ENCODE measurements at places on chromosomes 11 and 22. TPM values are rescaled to one million over a fixed set of nuclear protein-coding genes. Genes with fewer than 3 reads are reported as not detected.
A peak's percentile ranks its signal among the peaks of the same experiment; 100 is the strongest.

- DNase-seq: no peak
These were observed 219.9 kb upstream of the GRIA4 start for GRCh38 chr11:105389952-105390351.

The ARHGAP20 gene
- 5.7 TPM for polyA plus RNA-seq

The DDB1 gene
- polyA plus RNA-seq: 230 TPM

- DNase-seq: no peak
These were observed 733.4 kb downstream of the JRKL start for GRCh38 chr11:97123237-97123636.

DNA sequence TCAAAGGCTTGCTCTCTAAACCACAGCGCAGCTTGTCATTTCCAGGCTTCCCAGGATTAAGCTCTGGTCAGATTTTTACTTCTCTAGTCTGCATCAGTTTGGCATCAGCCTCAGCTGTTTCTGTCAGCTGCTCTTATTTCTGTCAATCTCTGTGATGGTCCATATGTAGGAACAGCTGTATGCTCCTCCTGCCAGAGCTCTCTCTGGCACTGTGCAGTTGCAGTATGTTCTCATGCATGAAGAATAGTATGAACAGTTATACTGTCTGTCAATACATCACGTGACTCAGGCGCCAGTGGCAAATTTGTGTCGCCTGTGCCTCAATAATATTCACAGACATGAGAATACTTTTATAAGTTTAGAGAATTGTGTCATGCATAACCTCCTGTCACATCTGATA is 6.7 kb downstream of the OR6M1 start:
- no peak for DNase-seq

- DNase-seq: no peak
These were observed 6.3 kb downstream of the SSH3 start for GRCh38 chr11:67309661-67310061.

DNA sequence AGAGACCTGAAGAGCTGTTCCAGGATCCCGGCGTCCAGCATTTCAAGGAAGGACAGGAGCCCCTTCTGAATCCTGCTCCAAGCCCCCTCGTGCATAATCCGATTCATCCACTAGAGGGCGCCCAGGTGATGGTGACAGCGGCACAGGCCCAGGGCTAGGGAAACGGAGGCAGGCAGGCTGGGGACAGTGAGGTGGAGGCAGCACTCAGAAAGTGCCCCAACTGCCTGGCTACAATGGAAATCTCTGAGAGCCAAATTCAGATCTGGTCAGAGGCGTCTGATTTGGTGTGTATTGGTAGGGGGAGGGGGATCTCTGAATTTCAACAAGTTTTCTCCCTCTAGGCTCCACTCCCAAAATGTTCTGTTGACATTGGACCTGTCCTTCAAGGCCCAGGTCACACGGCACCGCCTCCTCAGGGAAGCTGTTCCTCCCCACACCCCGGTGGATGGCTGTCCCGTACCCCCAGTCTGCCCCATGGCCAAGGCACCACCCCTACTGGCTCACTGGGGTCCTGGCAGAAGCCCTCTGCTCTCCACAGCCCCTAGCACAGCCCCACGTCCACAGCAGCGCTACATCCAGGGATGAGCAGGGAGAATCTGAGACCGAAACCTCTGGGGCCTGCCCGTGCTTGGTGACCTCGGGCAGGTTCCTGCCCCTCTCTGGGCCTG is 142.9 kb downstream of the CRYBB2 start:
- peak; percentile 48 for DNase-seq

The SLC17A6 gene
- polyA plus RNA-seq: not detected

DNA sequence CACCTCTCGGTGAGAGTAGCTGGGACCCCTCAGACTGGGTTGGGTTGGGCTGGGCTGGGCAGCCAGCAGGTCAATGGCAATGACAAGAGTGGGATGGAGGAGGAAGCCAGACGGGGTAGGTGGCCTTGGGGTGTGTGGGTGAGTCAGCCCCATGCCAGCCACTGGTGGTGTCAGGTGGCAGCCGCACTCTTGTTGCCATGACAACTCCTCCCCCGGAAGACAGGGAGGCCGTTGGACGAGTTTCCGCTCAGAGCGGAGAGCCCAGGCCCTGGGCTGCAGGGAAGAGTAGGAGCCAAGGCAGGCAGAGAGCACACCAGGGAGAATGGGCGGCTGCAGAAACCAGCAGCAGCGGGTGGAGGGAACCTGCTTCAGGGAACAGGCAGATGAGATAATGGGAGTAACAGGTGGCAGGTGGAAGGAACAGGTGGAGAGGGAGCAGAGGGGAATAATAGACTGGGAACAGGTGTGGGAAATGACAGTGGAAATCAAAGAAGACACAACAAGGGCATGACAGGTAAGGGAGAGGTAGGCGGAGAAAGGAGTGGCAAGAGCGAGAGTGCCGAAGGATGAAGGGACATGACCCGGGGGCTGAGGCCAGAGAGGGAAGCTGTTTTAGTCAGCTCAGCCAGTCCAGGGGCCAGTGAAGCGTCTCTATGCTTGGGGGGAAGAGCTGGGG is 8.7 kb downstream of the SPTBN2 start:
- DNase-seq: peak; percentile 81

DNA sequence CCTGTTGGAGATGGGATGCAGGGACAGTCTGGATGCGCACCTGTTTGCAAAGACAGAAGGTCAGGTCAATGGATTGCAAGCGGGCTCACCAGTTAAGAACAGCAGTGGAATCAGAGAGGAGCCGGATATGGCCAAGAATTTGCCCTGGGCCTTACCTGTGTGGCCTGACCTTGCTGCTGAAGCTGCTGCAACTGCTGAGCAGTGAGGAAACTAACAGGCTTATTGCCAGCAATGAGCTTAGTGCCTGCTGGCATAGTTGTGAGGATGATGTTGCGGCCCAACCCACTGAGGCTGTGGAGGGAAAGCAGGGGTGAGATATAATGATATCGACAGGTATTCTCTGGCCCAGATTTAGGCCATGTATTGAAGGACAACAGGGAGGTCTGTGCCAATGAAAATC is 30.6 kb downstream of the NFRKB start:
- DNase-seq: no peak

The RGL4 gene
- 4.7 TPM for polyA plus RNA-seq

The ABCG4 gene
- 1.0 TPM for polyA plus RNA-seq

- DNase-seq: peak; percentile 66
These were observed 72.5 kb downstream of the MICAL2 start for GRCh38 chr11:12182676-12183541.

DNA sequence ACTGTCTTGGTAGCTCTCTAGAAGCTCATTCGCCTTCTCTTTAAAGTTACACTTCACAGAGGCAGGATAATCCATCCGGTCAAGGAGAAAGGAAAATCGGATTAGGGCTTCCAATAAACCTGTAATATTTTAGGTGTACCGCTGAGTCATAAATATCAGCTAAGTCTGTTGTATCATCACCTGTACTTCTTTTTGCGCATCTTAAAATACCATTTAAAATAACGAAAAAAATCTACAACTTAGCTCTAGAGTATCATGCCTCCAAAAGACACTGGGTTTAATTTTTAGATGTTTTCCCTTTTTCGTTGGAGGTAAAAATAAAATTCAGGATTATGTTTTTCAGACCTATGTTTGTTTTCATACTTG is 41.5 kb upstream of the INCENP start:
- no peak for DNase-seq

The CRYBB2 gene
- 0.42 TPM for polyA plus RNA-seq

- DNase-seq: no peak
These were observed 2.1 kb downstream of the TP53AIP1 start for GRCh38 chr11:128940603-128941002.

DNA sequence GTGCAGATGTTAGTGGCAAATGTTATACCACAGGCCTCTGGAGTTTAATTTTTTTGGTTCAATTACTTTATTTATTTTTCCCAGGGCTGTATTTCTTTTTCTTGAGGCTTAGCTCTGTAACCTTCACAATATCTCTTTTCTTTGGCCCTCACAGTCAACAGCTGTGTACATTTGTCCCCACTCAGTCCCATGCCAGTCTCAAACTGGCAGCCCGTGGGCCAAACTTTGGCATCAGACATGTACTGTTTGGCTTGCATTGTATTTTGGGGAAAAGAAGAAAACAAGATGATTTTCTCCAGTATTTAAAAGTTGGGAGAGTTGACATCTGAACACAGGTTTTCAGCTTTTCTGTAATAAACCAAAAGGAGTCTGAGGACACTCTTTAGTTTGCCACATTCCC is 87.1 kb downstream of the PRR5L start:
- DNase-seq: no peak

The MRGPRE gene
- not detected for polyA plus RNA-seq

GRCh38 chr11:4464216-4465159 is 15.4 kb downstream of the OR52K2 start:
- DNase-seq: no peak

DNA sequence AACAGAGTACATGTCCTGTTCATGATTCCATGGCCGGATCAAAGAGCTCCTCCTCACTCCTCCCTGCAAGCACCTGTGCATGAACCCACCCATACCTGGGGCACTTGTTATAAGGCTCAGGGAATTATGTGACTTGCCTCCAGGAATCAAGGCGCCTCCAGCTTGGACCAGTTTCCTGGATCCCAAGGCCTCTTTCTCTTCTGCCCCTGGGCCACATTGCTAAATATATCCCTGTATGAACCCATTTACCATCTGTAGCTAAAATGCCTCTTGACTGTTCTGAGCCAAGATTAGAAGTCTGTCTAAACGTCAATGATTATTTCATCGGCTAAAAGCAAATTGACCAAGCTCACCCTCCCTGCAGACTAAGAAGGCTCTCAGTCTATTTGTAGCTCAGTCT is 135.6 kb downstream of the KIRREL3 start:
- DNase-seq: no peak

DNA sequence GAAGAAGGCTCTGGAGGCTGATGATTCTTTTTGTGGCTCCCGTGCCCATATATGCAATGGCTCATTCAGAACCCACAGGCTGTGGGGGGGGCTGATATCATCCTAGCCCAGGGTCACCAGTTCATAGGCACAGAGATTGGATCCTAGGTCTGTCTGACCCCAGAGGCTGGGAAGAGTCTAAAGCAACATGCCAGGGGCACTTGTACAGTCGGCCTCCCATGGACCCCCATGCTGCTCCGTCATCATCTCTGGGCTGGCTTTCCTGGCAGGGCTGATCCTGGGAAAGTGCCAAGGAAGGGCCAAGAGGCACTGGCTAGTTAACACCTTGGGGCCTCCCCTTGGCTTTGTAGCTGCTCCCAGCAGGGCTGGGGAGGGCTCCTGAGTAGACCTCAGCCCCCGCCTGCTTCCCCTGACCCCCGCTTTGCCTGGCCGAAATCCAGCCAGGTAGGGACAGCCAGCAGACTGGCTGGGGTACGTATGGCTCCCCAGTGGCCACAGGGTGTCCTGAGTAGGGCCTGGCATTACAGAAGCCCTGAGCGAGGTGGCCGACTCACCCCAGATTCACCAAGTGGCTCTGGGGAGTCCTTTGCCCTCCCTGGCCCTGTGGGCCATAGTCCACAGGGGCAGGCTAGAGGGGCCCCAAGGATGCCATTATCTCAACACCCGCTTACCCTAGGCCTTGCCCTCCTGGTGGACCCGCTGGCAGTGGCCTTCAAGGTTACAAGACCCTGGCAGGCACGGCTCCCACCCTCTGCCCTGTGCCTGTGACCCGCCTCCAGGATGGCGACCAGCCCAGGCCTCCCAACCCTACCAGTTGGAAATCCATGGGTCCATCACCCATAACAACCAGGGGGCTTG is 22.5 kb downstream of the FADS3 start:
- DNase-seq: no peak

The OR52N4 gene
- polyA plus RNA-seq: not detected

The IGLL1 gene
- polyA plus RNA-seq: 0.40 TPM
